ENCODE measurements at places on chromosomes 6 and 20.
A peak's percentile ranks its signal among the peaks of the same experiment; 100 is the strongest.

DNA sequence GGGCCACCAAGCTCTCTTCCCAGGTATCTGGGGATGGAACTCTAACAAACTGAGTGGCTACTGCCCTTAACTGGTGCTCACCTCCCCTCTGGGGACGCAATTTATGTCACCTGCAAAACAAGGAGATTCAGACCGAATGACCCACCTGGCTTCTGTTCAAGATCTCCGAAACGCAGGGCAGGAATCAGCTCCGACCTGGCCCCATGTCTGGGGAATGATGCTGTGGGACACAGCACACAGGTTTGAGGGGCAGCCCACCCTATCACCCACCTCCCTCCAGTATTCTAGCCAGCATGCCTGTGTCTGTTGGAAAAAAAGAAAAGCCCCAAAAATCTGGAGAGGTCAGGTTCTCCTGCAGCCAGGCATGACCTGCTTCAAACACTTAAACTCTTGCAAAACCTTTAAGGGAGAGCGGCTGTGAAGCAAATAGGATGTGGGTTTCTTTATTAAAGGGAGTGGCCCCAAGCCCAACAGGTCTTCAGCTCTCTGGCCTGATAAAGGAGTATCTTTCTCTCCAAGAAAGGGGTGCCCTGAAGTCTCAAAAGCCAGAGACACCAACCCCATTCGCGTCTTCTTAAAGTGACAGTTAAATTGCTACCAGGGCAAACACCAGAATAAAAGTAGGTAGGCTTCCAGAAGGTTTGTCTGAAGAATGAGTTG, 6.4 kb downstream of the PREX1 start:
- no peak for DNase-seq

DNA sequence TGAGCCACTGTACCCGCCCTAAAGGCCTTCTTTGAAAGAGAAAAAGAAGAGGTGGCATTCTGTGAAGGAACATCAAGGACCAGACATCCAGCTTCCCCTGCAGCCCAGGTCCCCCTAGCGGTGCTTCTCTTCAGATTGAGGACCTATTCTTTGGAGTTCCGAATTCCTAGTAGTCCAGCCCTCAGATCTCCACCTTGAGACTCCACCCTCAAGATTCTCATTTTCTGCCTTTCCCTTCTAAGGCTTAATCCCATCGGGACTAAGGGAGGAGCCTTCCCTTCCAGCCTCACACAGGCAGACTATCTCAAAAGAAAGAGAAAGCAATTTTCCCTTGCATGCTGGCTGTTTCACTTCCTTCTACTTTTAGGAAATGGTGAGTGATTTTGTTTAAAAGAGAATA, 32.5 kb downstream of the MUC22 start:
- DNase-seq: no peak

GRCh38 chr6:23435798-23436197, 690.2 kb upstream of the NRSN1 start:
- DNase-seq: no peak

DNA sequence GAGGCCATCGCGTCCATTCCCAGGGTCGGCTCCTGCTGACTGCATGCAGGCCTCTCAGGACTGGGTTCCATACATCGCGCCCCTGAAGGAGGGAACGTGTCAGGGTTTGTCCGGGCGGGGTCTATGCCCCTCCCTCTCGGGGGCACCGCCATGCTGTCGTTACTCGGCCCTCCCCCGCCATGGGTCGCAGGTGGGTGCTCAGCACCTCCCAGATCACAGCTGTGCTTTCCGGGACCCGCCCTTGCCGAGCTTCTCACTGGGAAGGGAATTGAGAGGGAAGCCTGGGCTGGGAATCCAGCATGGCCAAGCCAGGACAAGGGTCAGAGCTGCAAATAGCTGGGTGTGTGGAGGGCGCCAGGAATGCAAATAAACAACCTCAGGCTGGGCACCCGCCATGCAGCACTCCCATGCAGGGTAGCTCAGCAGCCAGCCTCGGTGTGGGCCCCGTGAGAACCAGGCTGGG, at the start of gene FRMD1:
Gene FRMD1, minus strand, starts transcription at position 270 of the 463 bp plus-strand sequence. Its CDS starts 118 bp downstream, at position 152.
- no peak for DNase-seq

- no peak for DNase-seq
Observed at GRCh38 chr6:12228447-12229146, 61.6 kb upstream of the EDN1 start.

DNA sequence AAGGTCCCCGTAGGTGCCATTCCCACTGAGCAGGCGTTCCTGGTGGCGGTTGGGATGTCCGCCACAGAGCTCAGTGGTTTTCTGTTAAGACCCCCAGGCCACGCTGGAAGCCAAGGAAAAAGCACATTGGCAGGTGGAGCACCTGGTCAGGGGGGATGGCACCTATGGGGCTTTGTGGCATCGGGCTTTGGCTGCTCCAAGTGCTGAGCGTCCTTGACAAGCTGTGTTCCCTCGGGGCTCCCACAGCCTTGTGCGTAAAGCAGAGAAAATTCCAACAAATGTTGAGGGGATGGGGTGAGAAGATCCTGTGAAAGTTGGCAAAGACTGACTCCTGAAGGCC, 135.4 kb downstream of the JPH2 start:
- no peak for DNase-seq

DNA sequence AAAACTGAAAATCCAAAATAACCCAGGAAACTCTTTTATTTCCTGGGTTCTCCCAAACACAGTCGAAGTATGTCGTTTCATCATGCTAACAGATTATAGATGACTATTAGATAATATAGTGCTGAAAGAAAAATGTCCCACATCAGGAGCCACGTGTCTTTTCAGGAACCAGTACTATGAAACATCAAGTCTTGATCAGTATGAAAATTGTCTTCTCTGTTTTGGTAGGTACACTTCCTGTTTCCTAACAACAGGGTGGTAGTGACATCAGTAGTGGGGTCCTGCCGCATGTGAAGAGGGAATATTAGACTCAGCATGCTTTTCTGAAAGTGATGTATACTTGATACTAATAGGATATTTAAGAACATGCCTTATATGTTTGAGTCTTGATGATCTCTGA, 136.7 kb downstream of the HIVEP1 start:
- no peak for DNase-seq

- no peak for DNase-seq
Observed at GRCh38 chr6:133699741-133700385, 189.1 kb upstream of the TCF21 start.

- DNase-seq: no peak
Observed at GRCh38 chr6:103826209-103826608, 1033.5 kb downstream of the HACE1 start.

GRCh38 chr6:20028562-20028961, 183.7 kb downstream of the MBOAT1 start:
- DNase-seq: no peak

GRCh38 chr6:11353921-11354389, 121.5 kb upstream of the NEDD9 start:
- peak; percentile 14 for DNase-seq

GRCh38 chr6:166752928-166753721, 126.1 kb upstream of the RPS6KA2 start:
- no peak for DNase-seq

DNA sequence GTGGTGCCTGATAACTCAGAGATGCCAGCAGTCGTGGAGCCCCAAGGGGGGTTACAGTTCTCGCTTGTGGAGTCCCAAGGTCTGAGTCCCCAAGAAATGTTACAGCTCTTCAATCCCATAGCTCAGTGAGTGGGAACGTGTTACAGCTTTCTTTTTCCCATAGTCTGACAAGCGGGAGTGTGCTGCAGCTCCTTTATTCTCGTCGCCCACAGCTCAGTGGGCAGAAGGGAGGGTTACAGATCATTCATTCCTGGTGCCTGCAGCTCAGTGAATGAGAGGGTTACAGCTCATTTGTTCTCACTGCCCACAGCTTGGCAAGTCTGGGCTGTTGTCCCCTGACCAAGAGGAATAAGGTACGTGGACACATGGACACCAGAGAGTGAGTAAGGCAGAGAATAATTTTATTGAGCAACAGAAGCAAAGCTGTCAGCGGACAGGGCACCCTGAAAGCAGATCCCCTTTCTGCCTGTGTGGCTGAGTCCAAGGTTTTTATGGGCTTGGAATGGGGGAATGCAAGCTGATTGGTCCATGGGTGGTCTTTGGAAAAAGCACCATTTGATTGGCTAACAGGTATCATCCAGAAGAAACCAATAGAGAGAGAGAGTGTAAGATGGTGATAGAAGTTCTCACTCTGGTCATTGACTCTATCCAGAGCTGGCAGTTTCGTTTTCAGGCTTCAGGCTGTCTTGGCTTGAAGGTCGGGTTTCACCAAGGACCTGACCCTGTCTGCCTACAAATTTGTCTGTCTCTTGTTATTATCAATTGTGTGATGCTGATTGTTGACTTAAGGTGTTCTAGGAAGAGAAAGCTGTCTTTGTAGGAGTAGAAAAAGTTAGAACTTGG, 16.4 kb downstream of the RNF217 start:
- DNase-seq: no peak

DNA sequence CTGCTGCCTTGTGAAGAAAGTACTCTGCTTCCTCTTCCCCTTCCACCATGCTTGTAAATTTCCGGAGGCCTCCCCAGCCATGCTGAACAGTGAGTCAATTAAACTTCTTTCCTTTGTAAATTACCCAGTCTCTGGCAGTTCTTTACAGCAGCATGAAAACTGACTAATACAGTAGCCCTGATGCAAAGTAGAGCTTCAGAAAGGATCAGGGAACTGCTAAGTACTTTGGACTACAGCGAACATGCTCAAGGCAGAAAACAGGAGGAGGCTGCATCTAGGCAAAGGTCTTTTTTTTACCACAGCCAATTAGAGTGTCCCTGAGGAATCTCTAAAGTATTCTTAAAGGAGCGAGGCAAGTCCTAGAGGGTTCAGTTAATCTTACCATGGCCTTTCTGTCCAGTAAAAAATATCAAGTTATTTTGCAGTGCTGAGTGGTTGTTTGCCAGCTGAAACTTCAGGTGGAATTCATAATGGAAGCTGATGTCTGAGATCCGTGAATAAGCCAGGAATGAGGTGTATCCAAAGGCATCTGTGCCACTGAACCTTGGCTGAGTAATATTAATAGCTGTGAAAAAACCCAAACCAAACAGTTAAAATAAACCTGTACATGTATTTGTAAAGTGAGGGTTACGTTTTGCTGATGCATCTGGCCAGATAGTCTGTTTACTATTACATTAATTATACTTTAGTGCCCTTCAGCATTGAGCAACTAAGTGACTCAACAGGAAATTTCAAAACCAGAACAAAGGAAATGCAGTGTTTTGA, 170.4 kb downstream of the PHF3 start:
- no peak for DNase-seq

DNA sequence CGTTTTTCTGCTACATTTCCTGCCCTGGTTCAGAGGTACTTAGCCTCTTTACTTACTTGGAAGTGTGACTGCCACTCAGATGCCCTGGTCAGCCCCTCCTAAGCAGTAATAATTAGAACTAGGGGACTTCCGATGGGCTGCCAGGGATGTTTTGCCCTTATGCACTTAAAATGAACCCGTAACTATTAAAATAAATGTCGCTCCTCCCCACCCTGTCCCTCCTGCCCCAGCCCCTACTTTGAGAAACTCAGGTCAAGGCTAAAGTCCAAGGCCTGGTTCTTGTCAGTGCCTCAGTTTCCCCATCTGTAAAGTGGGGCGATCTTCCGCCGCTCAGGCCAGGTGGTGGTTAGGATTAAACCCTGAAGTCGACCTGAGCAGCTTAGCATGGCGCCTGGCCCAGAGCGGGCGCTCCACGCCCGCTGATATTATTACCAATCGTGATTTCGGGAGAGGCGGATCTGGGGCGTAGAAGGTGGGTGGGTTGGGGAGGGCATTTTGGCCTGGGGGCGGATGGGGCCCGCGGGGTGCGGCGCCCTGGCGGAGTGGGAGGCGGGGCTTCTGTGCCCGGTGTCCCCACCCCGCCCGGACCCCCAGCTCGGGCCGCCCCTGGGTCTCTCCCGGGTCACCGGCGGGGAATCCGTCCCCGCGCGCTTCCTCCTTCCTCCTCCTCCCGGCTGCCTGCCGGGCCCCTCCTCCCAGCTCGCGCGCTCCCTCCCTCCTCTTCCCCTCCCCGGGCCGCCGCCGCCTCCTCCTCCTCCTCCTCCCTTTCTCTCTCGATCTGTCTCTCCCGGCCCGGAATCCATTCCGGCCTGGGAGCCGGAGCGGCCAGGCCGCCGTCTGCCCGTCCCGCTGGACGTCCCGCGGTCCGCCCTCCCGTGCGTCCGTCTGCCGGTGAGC, at the start of gene SRC:
Gene SRC, plus strand, starts transcription at position 802 of the 897 bp plus-strand sequence. CDS start 38,014 bp downstream, outside the sequence.
- peak; percentile 12 for DNase-seq

- DNase-seq: no peak
Observed at GRCh38 chr6:142355520-142356174, 53.8 kb downstream of the ADGRG6 start.

GRCh38 chr20:47917549-47918070, 132.3 kb upstream of the SULF2 start:
- DNase-seq: no peak

DNA sequence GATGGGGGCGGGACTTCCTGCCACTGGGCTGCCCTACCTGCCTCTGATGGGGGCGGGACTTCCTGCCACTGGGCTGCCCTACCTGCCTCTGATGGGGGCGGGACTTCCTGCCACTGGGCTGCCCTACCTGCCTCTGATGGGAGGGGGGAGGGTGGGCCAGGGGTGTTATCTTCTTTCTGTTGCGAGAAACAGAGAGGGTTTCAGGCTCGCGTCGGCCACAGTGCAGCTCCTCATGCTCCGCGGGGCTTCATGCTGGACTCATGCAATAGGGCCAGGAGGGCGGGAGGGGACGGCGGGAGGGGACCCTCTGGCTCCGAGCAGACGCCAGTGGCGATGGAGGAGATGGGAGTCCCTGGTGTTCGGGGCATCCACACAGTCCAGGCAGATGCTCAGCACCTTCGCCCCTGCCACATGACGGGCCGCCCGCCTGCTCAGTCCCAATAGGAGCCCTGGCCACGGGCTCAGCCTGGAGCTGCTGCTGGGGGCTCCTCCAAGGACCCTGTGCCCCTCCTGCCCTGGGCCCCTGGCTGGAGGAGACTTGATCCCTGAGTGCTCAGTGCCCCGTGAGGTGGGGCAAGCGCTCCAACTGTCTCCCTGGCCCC, 48.8 kb upstream of the CHRNA4 start:
- no peak for DNase-seq

DNA sequence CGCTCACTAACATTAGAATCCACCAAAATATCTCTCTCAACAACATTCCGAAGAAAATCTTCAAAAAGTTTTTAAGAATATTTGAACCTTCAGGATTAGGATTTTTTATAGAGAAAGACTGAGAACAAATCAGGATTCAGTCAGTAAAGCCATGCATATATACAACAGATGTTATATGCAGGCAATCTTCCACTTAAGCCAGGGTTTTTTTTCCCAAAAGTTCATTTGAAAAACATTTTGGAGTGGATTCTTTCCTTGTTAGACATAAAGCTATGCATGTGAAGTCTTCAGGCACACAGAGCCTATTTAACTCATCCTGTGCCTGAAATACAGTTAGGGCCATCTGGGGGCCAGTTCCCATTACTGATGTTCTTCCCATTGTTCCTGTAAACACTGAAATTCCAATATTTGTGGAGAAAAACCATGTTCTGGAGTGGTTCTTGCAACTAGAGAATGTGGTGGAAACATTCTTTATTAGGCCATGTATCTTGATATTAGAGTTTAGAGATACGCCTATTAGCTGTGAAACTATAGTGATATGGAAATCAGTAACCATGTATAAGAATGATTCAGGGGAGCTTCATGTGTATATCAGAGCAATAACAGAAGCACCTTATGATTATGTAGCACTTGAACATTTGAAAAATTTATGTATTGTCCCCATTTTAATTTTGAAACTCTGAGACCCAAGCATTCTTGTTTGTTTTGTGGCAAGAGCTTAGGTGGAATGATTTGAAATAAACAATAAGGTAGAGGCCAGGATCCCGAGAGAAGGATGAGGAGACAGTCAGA, 61.7 kb downstream of the PLEKHG1 start:
- no peak for DNase-seq

Data from activated CD4-positive, CD25-positive, alpha-beta regulatory T cell (primary cell).